ENCODE measurements at places on chromosomes 4 and X. TPM values are rescaled to one million over a fixed set of nuclear protein-coding genes. Genes with fewer than 3 reads are reported as not detected.

The DUSP9 gene
- total RNA-seq: 0.27 TPM

- H3K4me1 ChIP-seq: no peaks in the 10 kb centered on the region
- no peak overlapping the region for H3K4me3 ChIP-seq
- no peaks in the 10 kb centered on the region for H3K36me3 ChIP-seq
- H3K27ac ChIP-seq: no peak overlapping the region
Measured at GRCh38 chr4:186227744-186228513, 622 bp downstream of the KLKB1 start.

- H3K27ac ChIP-seq: no peak overlapping the region
- H3K27me3 ChIP-seq: no peaks in the 10 kb centered on the region
- H3K36me3 ChIP-seq: no peaks in the 10 kb centered on the region
- H3K4me1 ChIP-seq: peaks cover 43% of the 10 kb centered on the region
- no peak overlapping the region for H3K4me3 ChIP-seq
- no peak for DNase-seq
Measured at GRCh38 chr4:39541987-39542610, 14.9 kb upstream of the UGDH start.

GRCh38 chr4:5511791-5512190, 196.6 kb downstream of the EVC2 start:
- H3K36me3 ChIP-seq: no peaks in the 10 kb centered on the region
- DNase-seq: no peak
- H3K27me3 ChIP-seq: no peaks in the 10 kb centered on the region
- H3K4me3 ChIP-seq: no peak overlapping the region
- H3K27ac ChIP-seq: no peak overlapping the region
- no peaks in the 10 kb centered on the region for H3K4me1 ChIP-seq
